ENCODE measurements at places on chromosomes 2 and 18.

- DNase-seq: no peak
Observed at GRCh38 chr2:120343100-120343432, 2.9 kb upstream of the INHBB start.

DNA sequence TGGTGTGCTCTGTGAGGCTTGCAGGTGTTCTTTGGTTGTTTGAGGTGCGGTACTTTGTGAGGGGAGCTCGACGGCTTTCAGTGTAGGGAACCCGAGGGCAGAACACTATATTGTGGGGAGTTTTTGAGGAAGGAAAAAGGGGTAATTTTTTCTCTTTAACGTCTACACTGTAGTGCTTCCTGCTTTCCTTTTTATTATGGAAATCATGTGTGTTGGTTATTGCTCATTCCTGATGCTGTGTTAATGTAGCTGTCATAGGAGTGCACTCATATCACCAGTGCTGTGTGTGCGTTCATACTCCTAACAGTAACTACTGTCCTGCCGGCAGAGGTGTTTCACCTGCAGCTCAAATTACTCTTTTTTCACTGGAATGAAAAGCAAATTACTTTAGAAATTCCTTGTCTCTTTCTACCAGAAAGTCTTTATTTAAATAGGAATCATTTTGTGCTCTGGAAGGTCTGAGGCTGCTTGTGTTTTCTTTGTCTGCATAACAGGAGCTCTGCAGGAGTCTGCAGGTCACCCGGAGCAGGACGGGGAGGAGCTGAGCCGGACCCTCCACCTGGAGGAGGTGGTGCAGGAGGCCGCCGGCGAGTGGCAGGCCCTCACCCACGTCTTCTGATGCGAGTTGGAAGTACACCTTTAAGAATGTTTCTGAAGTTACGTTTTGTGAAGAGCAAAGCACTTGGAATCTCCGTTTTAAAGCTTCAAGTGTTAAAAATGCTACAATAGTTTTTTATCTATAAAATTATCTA is 145.5 kb downstream of the ZNF236 start:
- DNase-seq: no peak

- no peak for DNase-seq
Observed at GRCh38 chr2:20677301-20678085, 10.5 kb downstream of the GDF7 start.

- DNase-seq: no peak
Observed at GRCh38 chr2:42560899-42561298, 7.5 kb upstream of the MTA3 start.

DNA sequence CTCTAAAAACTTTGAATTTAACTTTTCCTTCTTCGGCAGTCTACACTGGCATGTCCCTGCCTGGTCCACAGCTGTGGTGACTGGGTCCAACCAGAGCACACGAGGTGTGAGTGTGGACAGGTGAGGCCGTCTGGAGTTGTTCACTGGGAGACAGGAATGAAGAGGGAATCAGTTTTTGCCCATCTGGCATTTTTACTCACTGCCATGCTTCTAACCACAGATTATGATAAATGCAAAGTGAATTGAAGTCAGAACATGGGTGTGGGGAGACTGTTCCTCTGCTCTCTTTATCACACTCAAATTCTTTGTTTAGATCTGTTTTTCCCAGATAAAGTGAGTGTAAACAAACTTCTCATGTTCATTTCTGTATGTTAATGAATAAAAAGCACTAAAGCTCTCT is 54.7 kb upstream of the PIEZO2 start:
- no peak for DNase-seq

DNA sequence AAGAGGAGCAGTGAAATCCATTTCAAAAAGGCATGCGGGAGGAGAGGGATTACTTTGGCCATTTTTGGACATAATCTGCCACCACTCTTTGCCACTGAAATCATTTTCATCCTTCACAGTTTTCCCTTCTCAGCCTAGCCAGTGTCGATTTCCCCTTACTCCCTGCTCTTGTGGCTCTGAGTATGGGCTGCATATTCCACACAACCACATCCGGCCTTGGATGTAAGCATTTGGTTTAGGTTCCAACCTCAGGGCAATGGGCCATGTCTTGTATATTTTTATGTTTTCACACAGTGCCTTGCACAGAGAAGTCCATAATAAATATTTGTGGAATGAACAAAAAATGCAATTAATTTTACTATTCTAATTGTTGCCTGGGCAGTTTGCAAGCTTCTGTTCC is 7.7 kb upstream of the SERPINE2 start:
- DNase-seq: no peak

DNA sequence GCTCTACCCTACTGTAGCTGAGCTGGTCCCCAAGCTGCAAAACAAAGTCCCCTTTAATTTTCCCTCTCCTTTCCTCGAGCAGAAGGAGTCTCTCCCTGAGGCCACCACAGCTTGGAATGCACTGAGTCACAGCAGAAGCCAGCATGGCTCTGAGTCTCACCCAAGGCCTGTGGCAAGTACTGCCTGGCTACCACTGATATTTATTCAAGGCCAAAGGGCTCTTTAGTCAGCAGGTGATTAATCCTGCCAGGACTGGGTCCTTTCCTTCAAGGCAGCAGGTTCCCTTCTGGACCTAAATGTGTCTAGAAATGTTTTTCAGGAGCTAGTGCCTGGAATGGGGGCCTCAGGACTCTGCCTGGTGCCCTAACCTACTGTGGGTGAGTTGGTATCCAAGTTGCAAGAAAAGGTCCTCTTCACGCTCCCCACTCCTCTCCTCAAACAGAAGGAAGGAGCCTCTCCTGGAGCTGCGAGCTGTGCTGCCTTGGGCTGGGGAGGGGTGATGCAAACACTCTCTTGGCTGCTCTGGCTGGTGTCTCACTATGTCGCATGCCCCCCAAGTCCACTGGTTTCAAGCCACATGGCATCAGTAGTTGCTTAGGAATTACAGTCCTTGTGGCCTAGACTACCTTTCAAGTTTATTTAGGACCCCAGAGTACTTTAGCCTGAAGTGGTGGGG is 53.4 kb downstream of the CD28 start:
- peak; percentile 81 for DNase-seq

DNA sequence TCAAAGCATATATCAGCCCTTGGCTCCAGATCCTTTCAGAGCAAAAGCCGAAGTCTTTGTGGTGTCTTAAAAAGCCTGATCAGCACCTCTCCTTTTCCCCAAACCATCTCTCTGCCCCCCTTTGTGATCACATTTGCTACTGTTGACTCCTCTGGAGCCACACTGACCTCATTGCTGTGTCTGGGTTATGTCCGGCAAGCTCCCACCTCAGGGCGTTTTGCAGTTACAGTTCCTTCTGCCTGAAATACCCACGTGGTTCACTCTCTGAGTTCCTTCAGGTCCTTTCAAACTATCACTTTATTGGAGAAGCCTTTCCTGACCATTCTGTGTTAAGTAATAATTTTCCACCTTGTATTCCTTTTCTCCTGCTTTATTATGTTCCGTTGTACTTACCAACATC is 11.8 kb downstream of the C2orf69 start:
- no peak for DNase-seq

DNA sequence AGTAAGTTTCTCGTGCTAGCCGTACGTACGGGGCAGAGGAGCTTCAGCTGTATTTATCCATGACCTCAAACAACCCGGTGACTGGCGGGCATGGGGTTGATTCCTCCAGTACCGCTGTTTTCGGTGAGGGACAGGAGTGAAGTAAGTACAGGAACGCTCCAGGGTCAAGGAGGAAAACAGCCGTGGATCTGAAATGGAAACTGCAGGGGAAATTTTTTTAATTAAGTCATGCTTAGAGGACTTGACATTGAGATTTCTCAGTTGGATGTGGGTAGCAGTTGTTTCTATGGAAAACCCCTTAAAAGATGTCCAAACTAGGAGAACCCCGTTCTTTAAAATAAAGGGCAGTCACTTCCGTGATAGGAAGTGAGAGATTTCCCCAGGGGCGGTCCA is 1.2 kb downstream of the RAB12 start:
- peak; percentile 11 for DNase-seq

- DNase-seq: no peak
Observed at GRCh38 chr2:15181092-15181745, 379.9 kb downstream of the NBAS start.

- no peak for DNase-seq
Observed at GRCh38 chr2:204770735-204771134, 225.5 kb downstream of the PARD3B start.

- no peak for DNase-seq
Observed at GRCh38 chr2:98453083-98453482, 8.4 kb downstream of the INPP4A start.

Data from AG10803 (cell line).